SW 1271 (cell line): ENCODE measurements at places on chromosomes 7 and 10.

DNA sequence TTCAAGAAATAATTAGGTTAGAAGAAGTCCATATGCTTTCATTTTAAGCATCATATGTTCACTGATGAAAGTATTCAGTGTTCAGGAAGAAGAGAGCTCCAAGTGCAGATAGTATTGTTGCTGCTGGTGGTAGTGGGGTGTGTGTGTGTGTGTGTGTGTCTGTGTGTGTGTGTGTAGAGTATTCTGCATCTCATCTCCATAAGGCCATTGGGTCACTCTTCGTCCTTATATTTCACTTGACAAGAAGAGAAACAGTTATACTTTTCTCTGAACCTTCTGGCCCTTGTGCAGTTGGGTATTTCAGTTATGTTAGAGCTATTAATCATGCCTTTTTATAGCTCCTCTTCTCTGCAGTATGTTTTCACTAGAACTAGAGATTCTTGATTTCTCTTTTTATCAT lies 26.2 kb downstream of the ADAM22 start:
- no peak for DNase-seq

DNA sequence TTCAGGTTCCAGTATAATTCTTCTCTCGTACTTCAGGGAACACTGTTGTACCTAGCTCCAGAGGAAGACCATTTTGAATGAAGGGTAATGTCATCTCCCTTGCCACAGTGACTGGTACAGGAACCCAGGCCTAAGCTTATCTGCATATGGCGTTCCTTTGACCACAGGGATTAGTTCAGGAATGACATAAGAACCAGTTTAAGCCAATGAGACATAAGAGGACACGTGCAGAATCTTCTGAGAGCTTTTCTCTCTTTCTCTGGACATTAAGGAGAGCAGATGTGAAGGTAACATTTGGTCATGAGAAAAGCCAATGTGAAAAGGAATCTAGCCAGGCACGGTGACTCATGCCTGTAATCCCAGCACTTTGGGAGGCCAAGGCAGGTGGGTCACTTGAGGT lies 21.8 kb upstream of the HIBADH start:
- no peak for DNase-seq

DNA sequence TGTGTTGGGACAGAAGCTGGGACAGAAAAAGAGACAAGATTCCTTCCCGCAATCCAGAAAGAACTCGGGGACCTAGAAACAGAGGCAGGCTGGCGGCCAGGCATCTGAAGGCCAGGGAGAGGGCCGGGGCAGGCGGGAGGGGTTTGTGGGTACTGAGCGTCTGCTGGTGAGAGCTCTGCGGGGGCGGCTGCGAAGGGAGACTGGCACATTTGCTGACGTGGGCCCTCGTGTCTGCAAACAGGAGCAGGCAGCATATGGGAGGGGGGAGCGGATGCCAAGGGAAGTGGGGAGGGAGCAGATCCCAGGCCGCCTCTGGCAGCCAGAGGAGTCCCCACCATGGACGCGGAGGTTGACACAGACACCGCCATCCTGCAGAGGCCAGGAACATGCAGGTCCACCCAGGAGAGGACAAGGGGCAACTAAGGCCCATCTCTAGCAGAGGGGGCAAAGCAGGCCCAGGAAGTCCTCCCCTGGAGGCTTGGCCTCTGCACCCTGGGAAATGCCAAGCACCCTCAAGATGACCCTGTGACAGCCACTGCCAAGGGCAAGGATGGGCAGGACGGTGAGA lies 32.2 kb downstream of the KCNH2 start:
- DNase-seq: no peak

GRCh38 chr10:77244286-77244685 lies 393.3 kb downstream of the KCNMA1 start:
- DNase-seq: no peak

GRCh38 chr10:77837248-77837924 lies 89.2 kb downstream of the DLG5 start:
- DNase-seq: no peak

GRCh38 chr7:106729720-106730385 lies 68.9 kb upstream of the CCDC71L start:
- no peak for DNase-seq

DNA sequence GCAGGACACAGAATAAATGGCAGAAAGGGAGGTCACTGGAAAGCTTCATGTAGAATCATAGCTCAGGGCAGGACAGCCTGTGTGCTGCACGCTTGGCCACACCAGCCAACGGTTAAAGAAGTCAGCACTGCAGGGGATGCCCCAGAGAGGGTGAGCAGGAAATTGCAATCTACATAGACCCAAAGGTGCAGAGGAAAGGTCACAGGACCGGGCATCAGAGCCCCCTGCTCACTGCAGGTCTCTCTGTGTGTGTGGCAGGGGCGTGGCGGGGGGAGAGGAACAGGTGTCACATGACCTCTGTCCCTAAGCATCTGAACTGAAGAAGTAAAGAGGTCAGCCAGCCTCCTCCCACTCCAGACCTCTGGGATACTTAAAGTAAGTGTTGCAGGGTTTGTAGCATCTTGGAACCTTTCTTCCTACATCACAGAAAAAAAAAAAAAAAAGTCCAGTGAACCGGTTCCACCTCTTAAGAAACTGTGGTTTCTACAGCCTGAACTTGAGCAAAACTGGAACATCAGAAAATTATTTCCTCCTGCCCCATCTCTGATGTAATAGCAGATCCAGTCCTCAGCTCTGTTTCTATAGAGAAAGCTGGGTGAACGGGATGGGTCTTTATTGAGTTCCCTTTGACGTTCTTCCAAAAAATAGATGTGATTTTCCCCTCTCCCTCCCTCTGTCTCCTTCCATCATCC lies 64.3 kb downstream of the RGS10 start:
- no peak for DNase-seq

DNA sequence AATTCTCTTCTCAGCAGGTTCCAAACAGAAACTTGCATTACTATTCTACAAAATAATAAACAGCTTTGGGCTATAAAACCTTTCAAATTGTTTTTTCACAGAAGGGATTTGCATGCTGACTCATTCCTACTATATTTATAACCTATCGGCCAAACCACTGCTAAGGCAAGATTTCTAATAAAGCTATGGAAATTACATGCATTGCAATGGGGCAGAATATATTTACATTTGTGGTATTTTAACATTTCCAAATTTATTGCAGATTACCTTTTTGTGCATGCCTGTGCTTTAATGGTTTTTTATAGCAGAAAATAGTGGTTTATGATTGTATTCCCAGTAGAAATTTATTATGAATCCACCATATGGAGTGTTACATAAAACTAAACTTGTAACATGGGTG lies 69.0 kb upstream of the NPVF start:
- DNase-seq: no peak

DNA sequence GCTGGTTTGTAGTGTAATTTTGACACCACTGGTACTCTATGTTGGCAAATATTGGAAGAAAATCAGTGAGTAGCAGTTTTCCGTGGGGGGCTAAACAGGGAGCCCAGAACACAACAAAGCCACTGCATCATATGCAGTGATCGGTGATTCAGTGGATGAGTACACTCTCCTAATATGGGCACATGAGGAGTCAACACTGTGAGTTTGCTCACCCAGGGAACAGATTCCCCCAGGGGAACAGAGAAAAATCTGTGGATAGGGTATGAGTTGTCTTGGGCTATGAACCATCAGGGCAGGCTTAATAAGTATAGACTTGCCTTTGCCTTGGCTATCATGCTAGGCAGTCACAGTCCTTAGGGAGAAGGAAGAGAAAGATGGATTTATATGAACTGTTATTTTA lies 227.7 kb upstream of the SEMA3E start:
- DNase-seq: no peak

DNA sequence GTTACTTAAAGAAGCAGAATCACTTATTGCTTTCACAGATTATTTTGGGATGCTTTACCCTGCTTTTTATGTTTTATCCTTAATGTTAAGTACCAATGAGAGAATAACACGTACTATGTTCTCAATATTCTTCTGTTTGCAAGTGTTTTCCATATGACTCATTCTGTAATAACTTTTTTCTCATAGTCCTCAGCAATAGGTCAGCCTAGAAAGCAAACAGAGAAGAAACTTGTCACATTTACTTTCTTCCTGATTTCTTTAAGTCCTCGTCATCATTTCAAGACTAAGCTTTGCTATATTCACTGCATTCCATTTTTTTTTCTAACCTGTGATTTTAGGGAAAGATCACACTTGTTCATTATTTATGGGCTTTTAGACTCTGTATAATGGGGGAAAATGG lies 6.8 kb upstream of the AGR2 start:
- DNase-seq: no peak
